ENCODE measurements at places on chromosomes 13 and 19.

- DNase-seq, result no peak
Measured at GRCh38 chr13:94886191-94886590, 173.8 kb upstream of the SOX21 start.

GRCh38 chr19:3514930-3515329 is 8.8 kb downstream of the FZR1 start:
- DNase-seq, result no peak

DNA sequence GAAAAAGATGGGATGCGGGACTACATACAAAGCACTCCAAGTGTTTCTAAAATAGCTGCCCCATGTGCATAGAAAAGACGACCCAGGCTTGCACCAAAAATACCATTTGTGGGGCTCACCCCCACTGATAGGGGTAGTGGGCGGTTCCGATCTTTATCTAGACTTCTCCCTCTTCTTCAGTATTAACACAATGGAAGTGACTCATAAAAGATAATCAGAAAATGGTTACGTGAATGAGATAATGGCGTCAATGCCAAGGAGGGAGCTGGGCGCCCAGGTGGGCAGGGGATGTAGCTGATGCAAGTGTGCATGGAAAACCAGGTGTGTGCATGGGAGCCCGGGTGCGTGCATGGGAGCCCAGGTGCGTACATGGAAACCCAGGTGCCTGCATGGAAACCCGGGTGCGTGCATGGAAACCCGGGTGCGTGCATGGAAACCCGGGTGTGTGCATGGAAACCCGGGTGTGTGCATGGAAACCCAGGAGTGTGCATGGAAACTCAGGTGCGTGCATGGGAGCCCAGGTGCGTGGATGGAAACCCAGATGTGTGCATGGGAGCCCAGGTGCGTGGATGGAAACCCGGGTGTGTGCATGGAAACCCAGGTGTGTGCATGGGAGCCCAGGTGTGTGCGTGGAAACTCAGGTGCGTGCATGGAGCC is 32.7 kb downstream of the LAMP1 start:
- DNase-seq, result no peak

GRCh38 chr13:19665427-19665859 is 32.0 kb downstream of the MPHOSPH8 start:
- no peak for DNase-seq

DNA sequence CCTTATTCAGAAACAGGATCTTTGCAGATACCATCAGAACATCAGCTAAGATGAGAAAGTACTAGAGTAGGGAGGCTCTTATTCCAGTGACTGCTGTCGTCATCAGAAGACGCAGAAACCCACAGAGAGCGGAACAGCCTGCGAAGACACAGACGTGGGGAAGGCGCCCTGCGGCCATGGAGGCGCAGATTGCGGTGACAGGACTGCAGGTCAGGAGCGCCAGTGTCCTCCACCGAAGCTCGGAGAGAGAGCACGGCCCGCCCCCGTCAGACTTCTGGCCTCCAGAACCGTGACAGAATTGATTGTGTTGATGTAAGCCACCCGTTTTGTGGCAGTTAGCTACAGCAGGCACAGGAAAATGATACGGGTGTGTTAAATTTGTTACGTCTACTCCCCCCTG is 275.5 kb downstream of the EFNB2 start:
- no peak for DNase-seq

DNA sequence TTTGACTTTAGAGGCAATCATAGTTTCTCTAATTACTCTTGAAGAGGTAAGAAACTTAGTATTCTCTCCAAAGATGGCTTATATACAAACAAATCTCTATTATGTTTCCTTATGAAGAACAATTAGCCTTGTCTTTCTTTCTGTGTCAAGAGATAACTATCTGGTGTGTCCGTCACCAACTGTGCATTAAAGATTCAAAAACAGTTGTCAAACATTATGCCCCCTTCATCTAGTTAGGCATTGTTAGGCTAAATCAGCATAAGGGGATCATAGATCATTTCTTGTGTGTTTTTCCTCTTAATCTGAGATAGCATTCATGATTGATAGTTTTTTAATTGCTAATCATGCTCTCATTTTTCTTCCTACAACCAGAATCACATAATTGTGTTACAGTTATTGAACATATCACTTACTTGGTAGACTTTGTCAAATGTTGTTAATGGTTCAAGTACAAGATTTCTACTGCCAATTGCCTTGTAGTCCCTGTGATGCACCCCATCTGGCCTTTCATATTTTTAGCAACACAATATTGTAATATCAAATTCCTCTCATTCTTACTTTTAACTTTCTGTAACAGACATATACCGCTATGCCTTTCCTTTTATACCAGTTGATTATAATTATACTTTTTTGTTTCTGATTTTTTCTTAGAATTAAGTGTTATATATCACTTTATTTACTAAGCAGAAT is 612.7 kb downstream of the SLITRK6 start:
- no peak for DNase-seq

DNA sequence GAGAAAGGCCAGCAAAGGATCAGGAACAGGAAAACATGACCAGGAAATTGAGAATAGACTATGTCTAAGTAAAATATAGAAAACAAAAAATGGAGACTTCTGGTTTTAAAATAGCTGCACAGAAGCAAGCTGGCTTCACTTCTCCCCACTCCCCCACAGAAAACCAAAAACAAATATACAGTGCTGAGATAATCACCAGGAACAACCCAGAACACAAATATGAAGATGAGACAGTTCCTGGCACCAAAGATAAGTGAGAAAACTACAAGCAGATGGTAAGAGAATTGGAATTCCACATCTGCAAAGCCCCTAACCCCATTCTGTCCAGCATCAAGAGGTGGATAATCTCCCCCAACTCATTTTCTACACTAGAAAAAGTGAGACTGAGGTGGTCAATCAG is 397.7 kb downstream of the SUCLA2 start:
- DNase-seq, result no peak

DNA sequence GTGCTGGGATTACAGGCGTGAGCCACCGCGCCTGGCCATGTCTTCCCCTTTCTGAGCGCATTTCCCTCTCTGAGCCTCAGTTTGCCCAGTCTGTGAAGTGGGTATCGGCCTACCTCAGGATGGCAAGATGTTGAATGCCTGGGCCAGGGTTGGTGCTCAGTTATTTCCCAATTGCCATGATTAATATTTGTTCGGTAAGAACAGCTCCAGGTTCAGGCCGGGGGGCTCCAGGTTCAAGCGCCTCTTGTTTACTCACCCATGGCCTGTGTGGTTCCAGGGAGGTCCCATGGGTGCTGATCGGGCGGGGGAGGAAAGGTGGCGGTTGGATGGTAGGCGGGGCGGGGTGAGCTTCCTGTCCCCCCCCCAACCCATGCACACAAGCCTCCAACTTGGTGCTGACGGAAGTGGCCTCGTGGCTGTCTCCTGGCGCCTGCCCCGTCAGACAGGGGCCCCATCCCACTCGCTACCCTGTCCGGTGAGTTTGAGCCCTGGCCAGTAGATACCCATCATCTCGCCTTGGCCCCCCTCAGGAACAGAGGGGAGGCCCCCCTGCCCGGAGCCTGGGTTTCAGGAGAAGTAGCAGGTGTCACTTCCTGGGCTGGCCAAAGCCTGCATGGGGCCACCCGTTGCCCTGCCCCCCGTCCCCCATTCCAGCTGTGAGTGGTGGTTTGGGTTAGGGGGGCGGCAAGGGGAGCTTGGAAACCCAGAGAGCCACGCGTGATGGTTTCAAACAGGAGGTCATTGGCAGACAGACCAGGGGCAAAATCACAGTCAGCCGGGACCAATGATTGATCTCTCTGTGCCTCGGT is at the start of gene FCHO1:
Gene FCHO1, plus strand, starts transcription at position 375 of the 809 bp plus-strand sequence. CDS start 3,688 bp downstream, outside the sequence.
- DNase-seq, result peak; percentile 80

- no peak for DNase-seq
Measured at GRCh38 chr19:38695317-38695683, 47.9 kb downstream of the ACTN4 start.

DNA sequence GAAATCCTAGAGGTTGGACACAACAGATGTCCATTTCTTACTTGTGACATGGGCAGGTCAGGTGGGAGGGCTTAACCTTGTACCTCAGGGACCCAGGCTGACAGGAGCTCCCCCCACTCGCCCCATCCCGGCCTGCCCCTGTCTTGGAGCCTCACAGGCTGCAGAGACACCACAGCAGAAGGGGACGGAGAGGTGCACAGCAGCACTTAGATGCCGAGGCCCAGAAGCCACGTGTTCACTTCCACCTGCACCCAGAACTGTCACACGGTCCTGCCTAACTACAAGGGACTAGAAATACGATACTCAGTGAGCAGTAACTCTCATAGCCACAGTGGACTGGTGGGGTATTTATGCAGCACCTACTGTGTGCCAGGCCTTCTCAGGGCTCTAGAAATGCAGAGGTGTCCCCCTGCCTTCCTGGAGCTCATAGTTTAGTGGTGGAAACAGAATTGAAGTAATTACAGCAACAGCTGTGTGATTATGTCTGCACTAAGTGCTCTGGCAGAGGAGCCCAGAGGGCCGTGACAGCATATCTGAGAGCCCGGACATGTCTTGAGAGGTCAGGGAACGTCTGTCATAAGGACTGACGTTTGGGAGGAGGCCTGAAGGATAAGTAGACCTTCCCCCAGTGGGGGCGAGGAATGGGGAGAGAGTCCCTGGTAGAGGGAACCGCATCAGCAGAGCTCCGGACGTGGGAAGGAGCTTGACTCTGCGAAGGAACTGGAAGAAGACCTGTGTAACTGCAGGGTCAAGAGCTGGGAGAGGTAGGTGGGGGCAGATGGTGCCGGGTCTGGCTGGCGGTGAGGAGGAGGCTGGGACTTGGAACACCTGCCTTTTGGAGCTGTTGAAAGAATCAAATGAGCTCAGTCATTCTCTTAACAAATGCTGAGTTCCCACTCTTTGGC is 130.0 kb downstream of the SIPA1L3 start:
- no peak for DNase-seq

GRCh38 chr19:55667958-55668357 is 7.1 kb upstream of the EPN1 start:
- DNase-seq, result no peak

DNA sequence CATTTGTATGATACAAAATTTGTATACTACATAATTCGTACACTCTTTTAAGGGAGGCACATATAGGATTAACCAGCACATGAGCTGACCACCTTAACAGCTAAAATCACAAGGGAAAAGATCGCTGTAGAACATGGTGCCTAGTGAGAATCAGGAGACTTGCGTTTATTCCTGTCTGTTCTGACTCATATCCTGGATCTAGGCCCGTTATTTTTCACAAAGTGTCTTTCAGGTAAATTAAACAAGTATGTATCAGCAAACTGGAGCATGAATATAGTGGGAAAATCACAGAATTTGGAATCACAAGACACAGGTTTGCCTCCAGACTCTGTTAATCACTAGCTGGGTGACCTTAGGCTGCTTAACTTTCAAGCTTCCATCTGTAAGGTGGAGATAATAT is 47.5 kb upstream of the ESD start:
- DNase-seq, result no peak

DNA sequence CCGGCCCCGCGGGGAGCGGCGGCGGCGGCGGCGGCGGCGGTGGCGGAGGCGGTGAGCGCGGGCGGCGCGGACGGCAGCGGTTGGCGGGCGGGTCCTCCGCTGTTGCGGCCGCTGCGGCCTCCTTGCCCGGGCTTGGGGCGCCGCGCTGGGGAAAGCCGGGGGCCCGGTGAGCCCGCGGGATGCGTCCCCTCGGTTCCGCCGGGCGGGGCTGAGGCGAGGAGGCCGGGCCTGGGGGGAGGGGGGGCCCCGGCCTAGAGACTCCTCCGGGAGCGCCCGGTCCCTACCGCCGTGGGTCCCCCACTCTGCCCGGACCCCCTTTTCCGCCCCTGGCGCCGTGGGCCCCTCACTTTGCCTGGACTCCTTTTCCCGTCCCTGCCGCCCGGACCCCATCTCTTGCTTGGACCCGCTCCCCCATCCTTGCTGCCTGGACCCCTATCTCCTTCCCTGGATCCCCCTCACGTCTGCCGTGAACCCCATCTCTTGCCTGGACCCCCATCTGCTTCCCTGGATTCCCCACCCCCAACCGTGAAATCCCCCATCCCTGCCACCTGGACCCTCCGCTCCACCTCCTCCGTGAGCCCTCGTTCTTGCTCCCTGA is 28.6 kb upstream of the NDUFS7 start:
- DNase-seq, result no peak

- no peak for DNase-seq
Measured at GRCh38 chr19:58183817-58184215, 955 bp downstream of the ZNF274 start.

DNA sequence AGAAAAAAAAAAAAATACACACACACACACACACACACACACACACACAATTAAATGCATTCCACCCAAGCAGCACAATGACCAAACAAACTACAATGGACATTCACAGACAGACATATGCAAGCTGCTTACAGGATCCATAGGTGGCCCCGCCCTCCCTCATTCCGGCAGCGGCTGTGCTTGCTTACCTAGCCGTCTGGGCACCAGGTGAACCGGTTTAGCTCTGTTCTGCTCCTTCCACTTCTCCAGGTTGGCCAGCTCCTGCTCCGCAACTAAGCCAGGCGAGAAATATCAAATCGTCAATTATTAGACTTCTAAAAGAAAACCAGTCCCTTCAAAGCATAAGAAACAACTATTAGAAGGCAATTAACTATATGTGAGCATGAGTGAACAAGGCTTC is 23.1 kb downstream of the EPSTI1 start:
- no peak for DNase-seq

DNA sequence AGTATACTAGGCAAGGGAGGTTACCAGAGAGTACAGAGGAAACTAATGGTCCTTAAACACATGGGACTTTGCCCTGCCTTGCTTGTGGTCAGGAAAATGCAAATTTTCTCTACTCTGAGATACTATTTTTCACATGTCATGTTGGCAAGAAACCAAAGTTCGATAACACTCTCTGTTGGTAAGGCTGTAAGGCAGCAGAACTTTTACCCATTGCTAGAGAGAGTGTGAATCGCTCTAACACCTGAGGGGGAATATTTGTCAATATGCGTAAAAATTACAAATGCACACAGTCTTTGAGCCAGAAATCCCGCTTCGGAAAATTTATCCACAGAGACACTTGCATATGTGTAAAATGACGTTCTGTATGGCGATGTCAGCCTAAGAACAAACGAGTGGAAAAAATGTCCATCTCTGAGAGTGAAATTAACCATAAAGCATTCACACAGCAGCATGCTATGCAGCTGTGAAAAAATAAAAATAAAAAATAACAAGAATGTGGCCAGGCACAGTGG is 9.5 kb upstream of the RFX1 start:
- no peak for DNase-seq

Measured in stimulated activated CD8-positive, alpha-beta memory T cell treated with anti-CD3 and anti-CD28 coated beads, Interleukin-15, amount 100 ng/mL, for 48 hours (primary cell).